Fibroblast of the aortic adventitia (primary cell): ENCODE measurements at places on chromosomes 11 and 22. TPM values are rescaled to one million over a fixed set of nuclear protein-coding genes. Genes with fewer than 3 reads are reported as not detected.

DNAJB7 gene
- total RNA-seq: not detected in 2 replicates

HBB gene
- total RNA-seq: not detected in 2 replicates

KCTD14 gene
- total RNA-seq: 0.45 TPM in 1 of 2 replicates, not detected in the other

KRTAP5-9 gene
- not detected in 2 replicates for total RNA-seq

ZNF214 gene
- 2.9 and 5.2 TPM in 2 replicates for total RNA-seq
